Urinary bladder (tissue), 4 donors: ENCODE measurements at places on chromosomes 6 and 20. TPM values are rescaled to one million over a fixed set of nuclear protein-coding genes. Genes with fewer than 3 reads are reported as not detected.

- DNase-seq, result no peak
Measured at GRCh38 chr6:16925461-16925860, 164.2 kb upstream of the ATXN1 start.

- DNase-seq, result no peak
Measured at GRCh38 chr6:147132889-147133288, 71.3 kb upstream of the STXBP5 start.

- no peak for DNase-seq
Measured at GRCh38 chr6:24432611-24433010, 29.9 kb downstream of the MRS2 start.

DNA sequence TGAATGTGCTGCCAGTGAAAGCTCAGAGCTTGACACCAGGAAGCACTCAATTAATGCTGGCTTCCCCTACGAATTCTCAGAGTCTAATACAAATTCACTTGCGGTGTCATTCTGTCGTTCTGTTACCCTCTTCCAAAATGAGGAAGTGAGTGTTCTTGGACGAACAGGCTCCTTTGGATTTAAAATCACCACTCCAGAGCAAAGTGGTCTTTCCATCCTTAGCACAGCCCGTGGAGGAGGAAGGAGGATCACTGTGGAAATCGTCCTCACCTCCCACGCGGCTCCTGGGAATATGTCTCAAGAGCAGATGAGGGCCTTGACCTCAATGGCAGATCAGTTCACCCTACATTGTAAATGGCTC lies 41.7 kb downstream of the RIOK1 start:
- no peak for DNase-seq

GRCh38 chr6:8608737-8609136 lies 173.4 kb upstream of the SLC35B3 start:
- no peak for DNase-seq

DNA sequence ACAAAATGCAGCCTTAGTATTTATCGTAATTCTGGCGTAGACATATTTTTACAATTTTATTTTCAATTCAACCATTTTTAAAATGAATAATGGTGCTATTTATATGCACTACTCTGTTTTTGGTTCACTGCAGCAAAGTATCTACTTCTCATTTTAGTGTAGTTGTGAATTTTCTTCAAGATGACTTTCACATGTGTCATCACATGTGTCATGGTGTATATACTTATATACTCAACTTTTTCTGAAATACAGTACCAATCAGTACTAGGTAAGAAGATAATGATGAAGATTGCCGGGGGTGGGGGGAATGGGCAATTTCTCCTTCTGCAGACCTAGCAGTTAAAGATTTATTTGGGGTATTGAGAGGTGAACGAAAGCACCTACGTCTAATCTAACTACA lies 634.5 kb downstream of the PHF3 start:
- DNase-seq, result no peak

DNA sequence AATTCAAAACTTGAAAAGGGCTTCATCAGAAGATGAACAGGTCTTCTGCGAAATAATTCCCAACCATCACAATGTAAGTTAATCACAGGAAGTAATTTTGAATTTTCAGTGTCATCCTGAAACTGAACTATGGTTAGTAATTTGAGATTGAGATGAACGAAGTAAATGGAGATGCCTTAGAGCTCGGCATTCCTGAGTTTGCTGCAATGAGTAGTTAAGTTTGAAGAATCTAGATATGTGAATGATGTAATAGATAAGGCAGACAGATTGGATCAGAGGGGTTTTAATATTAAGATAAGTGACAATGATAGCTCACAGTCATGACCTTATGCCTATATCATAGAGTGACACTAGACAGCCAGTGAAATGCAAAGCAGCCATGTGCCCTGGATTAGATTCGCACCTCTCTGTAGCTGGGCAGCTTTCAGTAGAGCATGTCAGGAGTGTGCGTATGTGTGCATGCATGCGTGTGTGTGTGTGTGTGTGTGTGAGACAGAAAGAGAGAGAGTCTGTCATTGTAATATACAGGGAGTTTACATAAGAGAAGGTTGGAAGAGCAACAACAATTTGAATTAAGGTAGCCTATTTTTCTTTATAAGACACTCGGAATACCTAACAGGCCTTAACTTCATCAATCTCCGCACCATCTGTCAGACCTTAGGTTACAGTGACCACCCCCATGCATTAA lies 233.0 kb downstream of the GMPR start:
- DNase-seq, result no peak

DNA sequence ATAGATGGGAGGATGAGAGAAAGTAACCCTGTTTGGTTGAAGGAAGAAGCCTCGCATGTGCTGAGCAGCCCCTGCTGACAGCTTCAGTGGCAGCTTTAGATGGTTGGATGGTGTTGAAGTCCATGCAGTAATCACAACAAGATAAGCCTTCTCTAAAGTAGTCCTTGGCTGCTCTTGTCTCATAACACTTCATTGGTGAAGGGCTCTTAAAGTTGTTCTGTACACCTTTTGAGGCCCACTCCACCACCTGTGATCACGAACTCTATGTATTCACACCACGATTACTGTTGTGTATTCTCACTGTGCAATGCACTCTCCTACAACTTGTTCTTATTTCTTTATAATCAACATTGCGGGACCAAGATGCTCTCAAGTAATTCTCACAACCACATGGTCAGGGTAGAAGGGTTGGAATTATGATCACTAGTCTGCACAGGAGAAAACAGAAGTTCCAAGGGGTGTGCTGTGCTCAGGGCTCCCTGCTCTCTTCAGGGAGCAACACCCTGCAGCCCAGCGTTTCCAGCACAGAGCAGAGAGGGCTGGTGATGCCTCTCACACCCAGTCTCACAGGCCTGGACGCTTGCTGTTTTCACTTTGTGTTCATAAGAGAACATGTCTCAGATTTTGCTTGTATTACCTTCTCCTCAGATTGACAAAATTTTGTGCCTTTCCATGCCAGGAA lies 294.4 kb downstream of the SMOC2 start:
- no peak for DNase-seq

DNA sequence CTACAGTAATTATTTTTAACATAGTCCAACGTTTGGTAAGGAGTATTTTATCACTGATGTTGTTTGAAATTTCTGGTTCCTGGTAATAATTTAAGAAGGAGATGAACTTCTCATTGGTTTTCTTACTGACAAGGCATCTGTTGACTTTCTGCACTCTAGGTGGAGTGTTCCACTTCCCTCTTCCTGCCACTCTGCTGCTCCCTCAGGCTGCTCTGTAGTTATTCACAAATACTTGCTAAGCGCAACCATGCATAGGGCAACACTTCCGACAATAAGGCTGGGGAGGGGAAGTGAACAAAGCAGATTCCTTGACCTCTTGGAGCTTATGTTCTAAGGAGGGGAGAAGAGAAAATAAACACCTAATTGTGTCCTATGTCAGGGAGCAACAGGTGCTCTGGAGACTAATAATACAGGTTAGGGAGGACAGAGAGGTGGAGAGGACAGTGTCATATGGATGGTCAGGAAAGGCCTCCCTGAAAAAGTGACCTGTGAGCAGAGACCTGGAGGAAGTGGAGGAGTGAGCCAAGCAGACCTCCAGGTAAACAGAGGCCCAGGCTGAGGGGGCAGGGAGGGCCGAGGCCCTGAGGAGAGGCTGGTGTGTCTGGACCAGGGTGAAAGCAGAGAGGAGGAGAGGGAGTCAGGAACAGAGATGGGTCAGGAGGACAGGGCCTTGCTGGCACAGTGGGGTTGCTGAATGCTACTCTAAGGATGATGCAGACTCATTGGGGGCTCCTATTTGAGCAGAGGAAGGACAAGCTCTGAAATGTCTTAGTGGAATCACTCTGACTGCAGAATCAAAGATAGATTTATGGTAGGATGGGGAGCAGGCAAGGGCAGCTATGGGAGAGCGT lies 134.8 kb upstream of the SLC24A3 start:
- no peak for DNase-seq

- DNase-seq, result no peak
Measured at GRCh38 chr6:143375022-143375585, 75.4 kb downstream of the ADAT2 start.

GRCh38 chr6:42251911-42252637 lies 34.4 kb upstream of the MRPS10 start:
- DNase-seq, result peak; percentile 33

- no peak for DNase-seq
Measured at GRCh38 chr6:27816906-27817305, 95.3 kb downstream of the OR2B2 start.

GRCh38 chr20:5770231-5770986 lies 20.2 kb downstream of the SHLD1 start:
- no peak for DNase-seq

DNA sequence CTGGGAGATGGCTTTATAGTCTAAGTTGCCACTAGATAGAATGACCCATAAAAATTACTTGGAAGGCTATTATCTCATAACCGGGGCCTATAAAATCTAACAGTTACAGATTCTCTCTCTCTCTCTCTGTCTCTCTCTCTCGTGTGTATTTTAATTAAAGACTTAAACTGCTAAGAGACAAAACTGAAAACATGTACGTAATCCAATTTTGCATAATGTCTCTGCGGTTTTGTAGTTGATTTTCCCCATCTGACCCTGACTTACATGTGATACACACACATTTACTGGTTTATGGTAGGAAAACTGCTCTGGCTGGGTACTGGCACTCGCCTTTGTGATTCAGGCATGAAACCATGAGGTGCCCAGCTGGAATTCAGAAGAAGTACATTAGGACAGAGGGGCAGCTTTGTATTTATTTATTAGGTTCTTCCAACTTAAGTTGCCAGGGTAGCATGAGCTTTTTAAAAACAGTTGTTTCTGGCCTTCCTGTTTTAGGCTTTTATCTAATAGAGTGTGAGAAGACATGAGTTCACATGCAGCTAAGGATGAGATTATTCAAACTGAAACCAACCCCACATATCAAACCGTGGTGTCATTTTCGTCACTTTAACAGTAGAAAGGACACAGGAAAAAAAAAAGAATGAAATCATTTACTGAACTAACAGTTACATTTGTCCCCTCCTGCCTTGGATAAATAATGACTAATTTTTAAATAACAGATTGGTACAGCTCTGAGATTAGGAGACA lies 182.5 kb downstream of the GMPR start:
- DNase-seq, result no peak

DNA sequence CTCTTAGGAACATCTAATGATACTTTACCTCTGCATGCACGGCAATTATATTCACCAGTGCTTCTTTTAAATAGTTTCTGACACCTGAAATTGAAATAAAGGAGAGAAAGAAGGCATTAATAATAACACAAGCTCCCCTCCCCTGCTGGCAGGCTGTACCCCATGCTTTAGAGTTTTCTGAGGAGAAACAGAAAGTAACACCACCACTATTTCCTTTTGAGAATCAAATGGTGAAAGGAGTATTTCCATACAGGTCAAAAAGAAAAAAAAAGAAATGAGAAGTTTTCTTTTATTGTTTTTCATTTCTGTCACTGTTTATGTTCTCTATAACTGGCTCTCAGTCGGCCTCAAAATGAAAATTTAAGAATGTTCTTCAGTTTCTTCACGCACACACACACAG lies 108.1 kb downstream of the IRF4 start:
- no peak for DNase-seq

- no peak for DNase-seq
Measured at GRCh38 chr6:29506446-29507067, 18.8 kb upstream of the MAS1L start.

DNA sequence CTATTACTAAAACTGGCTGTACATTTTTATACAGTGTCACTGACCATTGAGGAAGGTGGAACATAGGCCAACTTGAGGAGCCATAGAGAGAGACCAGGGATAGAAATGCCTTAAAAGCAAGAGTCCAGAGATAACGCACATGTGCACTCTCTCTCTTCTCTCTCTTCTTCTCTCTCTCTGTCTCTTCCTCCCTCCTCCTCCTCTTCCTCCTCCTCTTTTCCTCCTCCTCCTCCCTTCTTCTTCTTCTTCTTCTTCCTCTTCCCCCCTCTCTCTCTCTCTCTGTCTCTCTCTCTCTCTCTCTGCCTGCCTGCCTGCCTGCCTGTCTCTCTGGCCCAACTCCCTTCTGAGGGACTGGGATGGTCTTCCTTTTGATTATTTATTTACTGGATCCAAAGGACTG lies 16.3 kb upstream of the ADIG start:
- DNase-seq, result no peak

- no peak for DNase-seq
Measured at GRCh38 chr6:120576061-120576460, 758.2 kb downstream of the TBC1D32 start.

DNA sequence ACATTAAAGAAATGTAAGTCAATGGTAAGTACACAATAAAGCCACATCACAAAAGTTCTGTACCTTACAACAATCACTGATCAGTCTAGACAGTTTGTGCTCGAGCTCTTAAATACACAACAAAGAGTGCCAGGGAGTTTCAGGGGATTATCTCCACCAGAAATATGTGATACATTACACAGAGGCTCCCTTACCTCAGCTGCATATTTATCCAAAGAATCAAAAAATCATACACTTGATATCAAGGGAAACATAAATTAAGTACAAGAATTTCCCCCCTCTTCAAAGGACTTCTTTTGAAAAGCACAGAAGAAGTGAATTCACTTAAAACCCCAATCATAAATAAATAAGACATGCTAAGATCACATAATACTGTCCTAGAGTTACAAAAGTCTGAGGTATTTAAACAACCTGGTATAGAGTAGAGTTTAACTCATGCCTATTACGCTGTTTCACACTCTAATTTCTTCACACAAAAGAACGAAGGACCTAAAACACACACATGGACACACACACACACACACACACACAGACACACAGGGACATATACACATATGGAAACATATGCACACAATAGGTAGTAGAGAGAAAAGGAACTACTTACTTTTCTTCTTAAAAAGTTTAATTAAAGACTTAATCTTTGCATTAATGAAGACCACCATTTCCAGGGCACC lies 528 bp downstream of the NHSL1 start:
- no peak for DNase-seq

- no peak for DNase-seq
Measured at GRCh38 chr20:4666001-4666479, 55.7 kb upstream of the PRND start.

DNA sequence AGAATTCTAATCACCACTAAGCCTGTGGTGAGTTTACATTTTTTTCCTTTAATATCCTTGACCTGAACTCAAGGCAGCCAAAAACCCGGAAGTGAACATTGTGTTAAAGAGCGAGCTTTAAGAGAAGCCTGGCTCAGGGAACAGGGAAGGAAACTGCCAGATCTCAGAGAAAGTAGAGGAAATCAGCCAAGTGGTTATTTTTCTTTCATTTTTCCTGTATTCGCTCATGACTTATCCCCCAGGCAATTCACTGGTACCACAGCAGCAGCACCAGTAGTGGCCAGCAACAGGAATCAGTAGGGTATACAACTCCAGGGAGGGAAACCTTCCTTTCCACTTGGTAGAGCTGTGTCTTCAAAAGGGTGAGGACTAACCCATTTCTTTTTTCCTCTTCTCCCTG lies 89.6 kb upstream of the HMGCLL1 start:
- no peak for DNase-seq

GRCh38 chr6:100269189-100269588 lies 195.5 kb downstream of the SIM1 start:
- no peak for DNase-seq

The CST3 gene
- total RNA-seq, result 166 TPM

The KIF6 gene
- total RNA-seq, result 1.1 TPM

The SESN1 gene
- 67.2 TPM for total RNA-seq

The SLC25A27 gene
- 41.5 TPM for total RNA-seq

The LTA gene
- total RNA-seq, result not detected

The GSTA1 gene
- not detected for total RNA-seq

The UBE2V1 gene
- 74.0 TPM for total RNA-seq

The COL19A1 gene
- total RNA-seq, result 29.4 TPM

The IRF4 gene
- total RNA-seq, result 2.0 TPM

The FAM83C gene
- 0.21 TPM for total RNA-seq

The HUS1B gene
- total RNA-seq, result 2.2 TPM
